ENCODE measurements at places on chromosomes 12 and 14.

DNA sequence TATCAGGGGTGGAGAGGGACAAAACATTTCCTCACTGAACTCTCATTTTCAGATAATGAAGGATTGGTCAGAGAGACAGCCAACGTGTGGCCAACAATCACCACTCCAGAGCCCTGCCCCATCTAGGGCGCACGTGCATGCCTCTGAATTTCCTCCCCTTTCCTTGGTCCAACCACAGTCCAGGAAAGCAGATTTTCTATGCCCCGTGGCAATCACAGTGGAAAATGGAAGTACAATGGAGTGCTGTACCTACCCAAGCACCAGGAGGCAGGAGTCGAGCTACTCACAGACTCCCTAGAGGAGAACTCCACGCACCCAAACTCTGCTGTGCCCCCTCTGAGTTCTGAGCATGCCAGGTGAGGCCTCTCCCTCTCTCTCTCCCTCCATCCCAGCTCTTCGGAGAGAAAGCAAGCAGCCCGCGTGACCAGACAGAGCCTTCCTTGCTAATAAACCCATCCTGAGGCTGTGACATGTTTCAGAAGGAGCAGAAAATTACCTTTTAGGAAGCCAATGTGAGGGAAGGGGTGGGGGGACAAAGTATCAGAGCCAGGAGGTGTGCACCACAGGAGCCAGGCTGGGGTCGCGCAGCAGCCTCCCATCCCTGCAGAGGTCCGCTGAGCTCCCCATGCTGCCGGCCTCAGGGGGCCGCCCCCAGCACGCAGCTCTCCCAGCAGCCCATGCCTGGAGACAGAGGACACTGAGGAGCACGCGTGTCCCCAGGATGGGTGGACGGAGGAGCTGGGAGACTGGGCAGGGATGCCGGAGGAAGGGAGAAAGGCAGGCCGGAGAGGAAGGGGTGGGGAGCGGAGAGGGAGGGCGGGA lies 73.4 kb downstream of the PITPNM2 start:
- no peak for DNase-seq

DNA sequence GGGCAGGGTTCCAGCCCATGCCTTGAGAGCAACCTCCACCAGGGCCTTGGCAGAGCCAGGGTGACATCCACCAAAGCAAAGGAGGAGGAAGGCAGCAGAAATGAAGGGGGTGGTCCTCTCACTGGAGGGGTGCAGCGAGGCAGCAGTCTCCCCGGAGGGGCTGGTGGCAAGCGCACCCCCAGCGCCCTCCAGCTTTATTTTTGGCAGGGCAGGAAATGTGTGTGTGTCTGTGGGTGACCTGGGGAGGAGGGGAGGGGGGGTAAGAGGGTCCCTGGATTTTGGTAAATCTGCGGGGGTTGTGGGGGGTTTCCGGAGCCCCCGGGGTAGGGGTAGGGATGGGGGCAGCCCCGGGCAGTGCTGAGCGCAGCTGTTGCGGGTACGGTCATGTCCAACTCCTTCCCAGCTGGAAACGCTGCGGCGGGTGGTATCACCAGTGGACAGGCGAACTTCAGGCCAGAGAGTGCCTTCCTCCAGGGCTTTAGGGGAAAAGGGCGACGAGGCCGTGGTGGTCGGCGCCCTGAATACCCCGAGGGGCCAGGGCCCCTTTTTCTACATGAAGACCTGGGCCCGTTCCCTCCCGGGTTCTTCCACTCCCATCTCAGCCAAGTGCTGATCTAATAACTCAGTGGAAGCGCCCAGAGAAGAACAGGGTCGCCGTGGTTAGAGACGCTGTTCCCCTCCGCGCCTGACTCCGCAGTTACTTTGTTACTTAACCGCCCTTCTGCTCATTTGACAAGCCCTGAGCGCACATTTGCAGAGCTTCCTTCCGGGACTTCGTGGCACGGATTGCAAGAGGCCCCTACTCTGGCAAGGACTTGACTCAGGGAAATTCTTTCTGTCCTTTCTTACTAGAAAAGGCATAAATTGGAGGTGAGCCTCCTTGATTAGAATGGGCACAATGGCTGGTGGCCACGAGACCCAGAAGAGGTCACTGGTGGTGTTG lies 55.2 kb downstream of the FOS start:
- DNase-seq = peak; percentile 14

GRCh38 chr12:43578782-43579181 lies 26.8 kb upstream of the ADAMTS20 start:
- no peak for DNase-seq

GRCh38 chr14:58639842-58640484 lies 2.2 kb downstream of the DACT1 start:
- DNase-seq = no peak

GRCh38 chr14:26873362-26873960 lies 275.6 kb upstream of the NOVA1 start:
- DNase-seq = no peak

- DNase-seq = no peak
Observed at GRCh38 chr14:60977847-60978246, 3.0 kb downstream of the TRMT5 start.

- DNase-seq = no peak
Observed at GRCh38 chr12:124464062-124464461, 103.3 kb downstream of the NCOR2 start.

GRCh38 chr12:2112401-2112800 lies 59.6 kb downstream of the CACNA1C start:
- DNase-seq = no peak

- no peak for DNase-seq
Observed at GRCh38 chr12:15767301-15767700, 21.9 kb downstream of the EPS8 start.

DNA sequence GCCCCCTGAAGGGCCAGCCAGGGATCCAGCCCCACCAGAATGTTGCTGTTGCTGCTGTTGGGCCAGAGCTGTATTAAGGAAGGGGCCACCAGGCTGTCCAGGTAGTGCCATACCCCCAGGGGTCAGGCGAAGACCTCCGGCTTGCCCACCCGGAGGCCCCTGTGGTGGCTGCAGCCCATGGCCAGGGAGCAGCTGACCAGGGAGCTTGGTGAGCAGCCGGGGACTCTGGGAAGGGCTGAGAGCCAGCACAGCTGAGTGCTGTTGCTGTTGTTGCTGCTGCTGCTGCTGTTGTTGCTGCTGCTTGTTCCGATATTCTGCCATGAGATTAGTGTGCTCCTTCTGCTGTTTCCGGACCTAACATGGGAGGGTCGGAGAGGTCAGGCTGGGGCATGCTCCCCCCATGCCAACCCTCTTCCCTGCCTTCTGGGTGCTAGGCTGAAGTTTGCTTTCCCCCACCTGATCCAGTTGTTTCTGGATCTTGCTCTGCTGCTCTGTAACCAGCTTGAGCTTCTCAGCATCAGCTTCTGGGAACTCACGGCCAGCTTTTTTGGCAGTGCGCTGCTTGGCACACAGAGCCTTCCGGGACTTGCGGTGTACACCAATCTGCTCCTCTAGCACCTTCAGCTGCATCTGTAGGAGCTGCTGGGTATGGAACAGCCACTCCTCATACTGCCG lies 15.2 kb upstream of the PRKAG1 start:
- DNase-seq = no peak

DNA sequence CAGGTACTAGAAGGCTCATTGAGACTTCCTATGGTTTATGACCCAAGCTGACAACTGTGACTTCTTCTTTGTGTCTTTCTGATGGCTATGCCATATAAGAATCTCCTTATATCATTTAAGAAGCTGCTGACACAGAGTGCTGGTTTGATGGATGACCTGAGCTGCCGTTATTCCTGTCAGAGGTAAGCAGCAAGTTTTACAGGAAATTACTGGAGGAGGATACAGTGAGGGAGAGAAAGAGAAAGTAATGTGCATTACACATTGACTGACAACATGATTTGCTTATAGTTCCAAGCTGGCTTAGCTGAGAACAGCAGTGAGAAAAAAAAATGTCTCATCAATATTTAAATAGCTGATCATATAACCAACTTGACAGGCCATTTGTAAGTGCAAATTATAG lies 981.4 kb downstream of the FSCB start:
- DNase-seq = no peak

- no peak for DNase-seq
Observed at GRCh38 chr12:44117337-44117736, 281.5 kb downstream of the TMEM117 start.

DNA sequence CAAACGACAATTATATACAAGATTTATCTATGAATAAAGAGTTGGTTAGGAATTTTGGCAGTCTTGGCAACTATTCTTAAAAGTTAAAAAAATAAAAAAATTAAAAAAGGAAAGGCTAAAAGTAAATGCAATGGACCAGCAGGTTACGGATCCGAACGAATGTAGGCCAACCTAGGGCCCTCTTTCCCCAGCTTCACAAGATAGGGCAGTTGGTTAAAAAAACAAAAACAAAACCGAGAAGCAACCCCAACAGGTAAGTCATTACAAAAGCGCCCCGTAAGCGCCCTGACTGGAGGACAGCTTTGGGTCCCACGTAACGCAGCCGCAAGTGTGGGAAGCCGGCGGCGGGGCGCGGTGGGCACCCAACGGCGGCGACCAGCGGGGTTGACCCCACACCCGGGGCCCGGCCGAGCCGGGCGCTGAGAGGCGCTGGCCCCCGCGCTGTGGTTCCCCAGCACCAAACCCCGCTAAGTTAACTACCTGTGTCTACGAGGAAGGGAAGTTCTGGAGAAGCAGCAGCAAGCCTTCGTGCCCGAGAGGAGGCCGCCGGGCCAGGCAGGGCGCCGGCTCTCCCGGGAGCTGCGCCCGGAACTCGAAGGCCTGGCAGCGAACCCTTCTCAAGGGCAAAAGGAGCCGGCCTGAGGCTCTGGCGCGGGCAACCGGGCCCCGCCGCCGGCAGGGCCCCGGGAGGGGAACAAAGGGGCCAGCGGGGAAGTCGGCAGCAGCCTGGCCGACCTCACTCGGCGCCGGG lies 882 bp downstream of the HECTD1 start:
- peak; percentile 10 for DNase-seq

DNA sequence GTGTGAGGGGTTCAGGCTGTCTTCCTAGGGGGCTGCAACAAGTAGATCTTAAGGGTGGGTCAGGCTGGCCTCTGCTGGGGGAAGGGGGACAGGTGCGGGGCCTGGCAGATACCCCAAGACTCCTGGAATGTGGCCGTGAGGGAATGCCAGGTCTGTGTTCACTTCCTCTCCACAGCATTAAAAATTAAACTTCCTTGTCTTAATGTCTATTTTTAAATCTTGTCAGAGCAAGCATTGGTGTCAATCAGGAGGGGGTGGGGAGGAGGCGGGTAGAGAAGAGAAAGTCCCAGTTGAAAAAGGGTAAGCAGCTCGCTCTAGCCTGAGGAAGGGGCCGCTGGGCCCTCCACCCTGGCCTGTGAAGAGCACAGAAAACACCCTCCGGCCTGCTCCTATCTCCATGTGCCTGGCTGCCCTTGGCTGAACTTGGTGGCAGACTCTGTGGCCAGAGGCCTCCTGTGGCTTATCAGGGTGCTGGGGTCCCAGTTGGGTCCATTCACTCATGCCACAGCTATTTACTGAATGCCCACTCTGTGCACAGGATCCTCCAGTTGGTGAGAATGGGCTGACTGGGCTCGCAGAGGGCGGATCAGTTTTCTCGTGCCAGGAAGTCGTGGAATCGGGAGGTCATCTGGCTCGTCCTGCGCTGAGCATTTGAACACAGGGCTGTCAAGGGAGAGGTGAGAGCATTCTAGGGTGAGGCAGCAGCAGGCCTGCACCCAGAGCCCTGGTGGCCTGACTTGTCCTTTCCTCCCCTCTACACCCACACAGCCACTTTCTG lies 128.8 kb downstream of the TSPAN9 start:
- no peak for DNase-seq

GRCh38 chr12:3045989-3046388 lies 31.2 kb upstream of the TSPAN9 start:
- no peak for DNase-seq
